CD4-positive, alpha-beta T cell treated with Interleukin-21 for 1 hour (primary cell): ENCODE measurements at places on chromosomes 11 and 22.

GRCh38 chr11:46079662-46080061 is 41.6 kb downstream of the PHF21A start:
- DNase-seq, result no peak

- DNase-seq, result no peak
Measured at GRCh38 chr11:47843361-47844055, 4.6 kb downstream of the NUP160 start.

GRCh38 chr22:25208743-25209505 is 9.3 kb downstream of the CRYBB3 start:
- DNase-seq, result no peak

DNA sequence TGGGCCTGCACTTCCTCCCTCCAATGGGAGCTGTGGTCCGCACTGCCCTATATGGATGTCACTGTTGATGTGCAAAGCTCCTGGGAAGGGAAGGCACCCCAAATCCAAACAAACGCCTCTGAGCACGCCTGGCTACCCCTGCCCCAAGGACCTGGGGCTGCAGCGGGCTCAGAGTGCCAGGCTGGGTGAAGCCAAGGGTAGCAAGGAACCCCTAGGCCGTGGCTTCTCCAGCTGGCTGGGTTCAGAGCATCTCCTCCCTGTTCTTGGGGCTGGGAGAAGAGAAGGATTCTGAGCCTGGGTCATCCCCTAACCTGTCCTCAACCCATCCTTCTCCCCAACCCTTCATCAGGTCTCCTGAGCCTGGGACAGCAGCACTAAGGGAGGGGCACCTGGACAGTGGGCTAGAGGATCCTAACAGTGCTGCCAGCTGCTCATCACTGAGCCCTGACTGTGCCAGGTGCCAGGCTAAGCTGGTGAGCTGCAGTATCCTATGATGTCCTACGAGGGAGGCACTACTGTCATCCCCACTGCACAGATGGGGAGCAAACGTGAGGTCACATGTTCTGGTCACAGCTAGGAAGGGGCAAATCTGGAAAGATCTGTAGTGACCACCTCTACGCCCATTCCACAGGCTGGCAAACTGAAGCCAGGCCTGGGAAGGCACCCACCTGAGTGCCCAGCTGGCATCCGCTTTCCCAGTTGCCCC is 3.0 kb downstream of the SSTR3 start:
- DNase-seq, result no peak

GRCh38 chr11:9016916-9017642 is 13.3 kb upstream of the NRIP3 start:
- DNase-seq, result no peak

GRCh38 chr11:26510756-26511155 is 61.3 kb downstream of the MUC15 start:
- no peak for DNase-seq

GRCh38 chr11:82936261-82936660 is 34.7 kb downstream of the DDIAS start:
- DNase-seq, result no peak
